ENCODE measurements at places on chromosomes 2 and 18. TPM values are rescaled to one million over a fixed set of nuclear protein-coding genes. Genes with fewer than 3 reads are reported as not detected.

Gene OSBPL1A
- total RNA-seq, result 43.5 TPM

Gene SERPINB8
- total RNA-seq, result 8.7 TPM

Gene FEV
- total RNA-seq, result not detected

Gene VWA3B
- total RNA-seq, result 0.09 TPM

Gene NGEF
- 0.74 TPM for total RNA-seq

Gene ZNF516
- total RNA-seq, result 22.9 TPM

Gene MLPH
- 12.2 TPM for total RNA-seq

Gene PRLH
- total RNA-seq, result not detected

Gene OSR1
- 36.5 TPM for total RNA-seq

Gene CBLN2
- total RNA-seq, result under 0.01 TPM

Gene CABYR
- 3.6 TPM for total RNA-seq

Gene LRRC30
- total RNA-seq, result not detected

Gene MSGN1
- total RNA-seq, result not detected

Gene SIX3
- total RNA-seq, result not detected

Gene TET3
- 2.1 TPM for total RNA-seq
